Activated CD8-positive, alpha-beta memory T cell treated with anti-CD3 and anti-CD28 coated beads for 1 hour (primary cell): ENCODE measurements at places on chromosomes 7 and 10.

DNA sequence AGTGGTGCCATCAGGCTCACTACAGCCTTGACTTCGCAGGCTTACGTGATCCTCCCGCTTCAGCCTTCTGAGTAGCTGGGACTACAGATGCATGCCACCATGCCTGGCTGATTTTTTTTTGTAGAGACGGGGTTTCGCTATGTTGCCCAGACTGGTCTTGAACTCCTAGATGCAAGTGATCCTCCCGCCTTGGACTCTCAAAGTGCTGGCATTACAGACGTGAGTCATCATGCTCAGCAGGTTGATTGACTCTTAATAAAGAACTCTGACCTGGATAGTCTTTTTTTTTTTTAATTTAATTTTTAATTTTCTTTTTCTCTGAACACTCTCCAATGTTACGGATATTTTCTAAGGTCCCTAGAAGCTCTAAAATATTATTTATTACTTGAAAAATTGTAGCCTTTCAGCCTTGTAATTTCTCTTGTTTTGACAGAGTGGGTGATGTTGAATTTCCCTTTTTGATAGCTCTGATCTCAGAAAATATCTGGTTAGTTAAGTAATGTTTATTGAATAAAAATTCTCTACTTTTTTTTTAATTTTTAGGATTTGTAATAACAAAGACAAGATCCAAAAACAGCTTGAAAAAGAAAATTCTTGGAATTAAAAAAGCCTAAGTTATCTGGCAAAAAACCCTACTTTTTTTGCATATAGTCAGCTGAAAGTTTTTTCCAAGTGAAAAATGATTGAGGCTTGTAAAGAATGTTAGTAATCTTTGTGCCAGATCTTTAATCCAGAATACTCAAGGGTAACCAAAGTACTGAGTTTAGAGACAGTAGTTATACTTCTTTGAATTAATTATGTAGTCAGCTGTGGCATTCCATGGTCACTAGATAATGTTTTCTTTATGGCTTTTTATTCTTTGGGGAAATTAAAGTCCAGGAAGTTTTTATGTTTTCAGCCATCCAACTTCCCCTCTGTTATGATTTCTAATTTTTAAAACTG, 26.7 kb downstream of the TBC1D12 start:
- no peak for DNase-seq

- DNase-seq, result no peak
These were observed 17.2 kb downstream of the SAP25 start for GRCh38 chr7:100556541-100556940.

GRCh38 chr10:24344279-24344678, 135.3 kb downstream of the KIAA1217 start:
- DNase-seq, result no peak

- no peak for DNase-seq
These were observed 5.4 kb downstream of the NOM1 start for GRCh38 chr7:156954941-156955340.

- DNase-seq, result no peak
These were observed 631 bp downstream of the SUPV3L1 start for GRCh38 chr10:69180525-69181204.

GRCh38 chr7:27183682-27184336, 1.2 kb downstream of the HOXA11 start:
- no peak for DNase-seq

- DNase-seq, result no peak
These were observed 27.5 kb downstream of the LRGUK start for GRCh38 chr7:134154581-134155130.

DNA sequence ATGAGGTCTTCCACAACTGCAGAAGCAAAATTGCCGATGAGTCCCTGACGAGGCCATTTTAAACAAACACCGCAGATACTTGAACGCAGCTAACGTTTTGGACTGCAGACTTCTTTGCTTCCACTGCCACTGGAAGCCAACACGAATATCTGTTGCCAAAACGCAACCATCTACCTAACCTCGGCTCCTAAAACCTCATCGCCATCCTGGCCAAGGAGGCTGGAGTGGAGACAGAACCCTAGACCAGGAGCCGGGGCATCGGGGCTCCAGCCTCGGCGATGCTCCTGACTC, 493 bp downstream of the WDR91 start:
- no peak for DNase-seq

DNA sequence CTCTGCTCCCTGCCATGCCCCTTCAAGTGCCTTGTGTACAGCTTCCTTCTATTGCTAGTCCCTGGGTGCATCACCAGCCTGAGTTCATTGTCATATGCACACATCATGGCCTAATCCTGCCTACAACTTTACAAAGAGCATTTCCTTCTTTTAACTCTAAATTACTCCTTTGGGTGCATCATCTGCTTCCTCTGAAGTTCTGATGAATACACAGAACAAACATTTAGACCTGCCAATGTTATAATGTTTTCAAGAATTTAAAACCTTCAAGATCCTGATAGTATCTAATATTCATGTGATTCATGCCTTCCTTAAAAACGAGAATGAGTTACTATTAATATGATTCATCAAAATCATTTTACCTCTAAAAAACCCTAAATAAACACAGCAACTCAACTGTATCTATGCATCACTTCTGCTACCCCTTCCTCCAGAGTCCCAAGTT, 357.1 kb downstream of the MAGI2 start:
- DNase-seq, result no peak

DNA sequence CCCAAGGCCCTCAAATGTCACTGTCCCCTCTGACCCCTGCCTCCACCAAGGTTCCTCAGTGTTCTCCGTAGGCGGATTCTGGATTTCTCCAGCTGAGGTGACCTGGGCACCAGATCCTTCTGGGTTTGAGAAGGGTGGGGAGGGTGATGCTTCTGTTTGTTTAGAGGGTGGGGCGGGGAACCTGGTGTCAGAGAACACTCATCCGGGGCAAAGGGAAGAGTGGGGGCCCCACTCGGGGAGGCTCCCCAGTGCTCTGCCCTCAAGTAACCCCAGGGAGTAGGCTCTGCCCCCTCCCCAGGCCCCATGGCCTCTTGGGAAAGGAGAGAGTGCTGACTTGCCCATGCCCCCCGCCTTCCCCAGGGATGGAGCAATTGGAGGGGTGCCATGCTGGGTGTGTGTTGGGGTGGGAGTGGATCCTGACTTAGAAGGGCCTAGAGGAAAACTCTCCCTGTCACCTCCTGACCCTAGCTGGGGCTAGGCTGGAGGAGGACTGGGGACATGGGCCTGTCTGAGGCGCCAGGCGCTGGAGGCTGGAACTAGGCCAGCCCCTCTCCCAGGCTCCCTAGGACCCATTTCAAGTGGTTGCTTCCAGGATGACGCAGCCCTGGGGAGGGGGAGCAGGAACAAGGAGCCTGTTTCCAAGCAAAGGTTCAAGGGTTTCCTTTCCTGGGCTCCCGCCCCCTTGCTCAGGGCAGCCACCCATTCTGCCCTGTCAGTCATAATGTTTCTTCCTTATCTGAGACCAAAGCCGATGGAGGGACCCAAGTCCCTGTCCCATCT, 27.9 kb downstream of the KAZALD1 start:
- no peak for DNase-seq

GRCh38 chr10:122154545-122155366, 116.3 kb upstream of the BTBD16 start:
- DNase-seq, result no peak

- no peak for DNase-seq
These were observed 455.6 kb downstream of the INHBA start for GRCh38 chr7:41247143-41247865.

GRCh38 chr7:176786-177459, 15.4 kb upstream of the FAM20C start:
- DNase-seq, result no peak

GRCh38 chr7:158684329-158684728, 20.3 kb downstream of the NCAPG2 start:
- no peak for DNase-seq

GRCh38 chr10:133297504-133297903, 11.2 kb downstream of the TUBGCP2 start:
- DNase-seq, result no peak

DNA sequence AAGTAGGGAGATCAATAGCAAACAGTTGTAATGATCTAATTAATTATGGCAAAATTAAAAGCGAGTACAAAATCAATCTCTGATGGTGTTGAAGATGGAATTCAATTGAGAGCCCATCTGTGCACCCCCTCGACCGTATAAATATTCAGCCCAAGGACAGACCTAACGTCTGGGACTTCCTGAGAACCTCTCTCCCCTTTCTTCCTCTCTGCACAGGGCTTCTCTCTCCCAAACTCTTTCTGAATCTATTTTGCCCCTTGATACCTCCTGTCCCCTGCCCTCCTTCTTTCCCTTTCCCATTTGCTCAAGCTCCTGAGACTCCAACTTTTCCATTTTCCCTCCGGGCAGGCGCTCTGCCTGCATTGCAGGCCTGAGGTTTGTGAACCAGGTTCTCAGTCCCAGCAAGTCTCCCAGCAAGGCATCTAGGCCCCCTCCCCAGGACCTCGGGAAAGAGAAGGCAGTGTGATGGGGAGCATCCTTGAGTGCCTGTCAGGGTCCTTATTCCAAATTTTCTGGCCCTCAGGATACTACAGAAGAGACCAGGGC, 8.5 kb upstream of the PAX2 start:
- no peak for DNase-seq

DNA sequence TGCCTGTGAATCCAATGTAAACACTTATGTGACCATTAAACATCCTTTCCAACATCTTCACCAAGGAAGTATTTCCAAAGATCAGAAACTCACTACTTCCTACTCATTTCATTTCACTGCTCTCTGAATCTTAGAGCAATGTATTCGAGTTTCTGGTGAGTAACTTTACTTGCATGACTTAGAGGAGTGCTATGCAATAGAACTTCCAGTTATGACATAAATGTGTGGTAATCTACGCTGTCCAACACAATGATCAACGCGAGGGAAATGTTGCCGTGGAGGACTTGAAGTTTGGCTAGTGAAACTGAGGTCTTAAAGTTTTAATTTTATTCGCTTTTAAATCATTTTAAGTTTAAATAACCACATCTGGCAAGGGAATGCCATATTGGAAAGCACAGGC, 1326.3 kb downstream of the XPNPEP1 start:
- DNase-seq, result no peak

- no peak for DNase-seq
These were observed 88.8 kb downstream of the GPR85 start for GRCh38 chr7:112997831-112998230.

- DNase-seq, result no peak
These were observed 52.6 kb upstream of the TMEM106B start for GRCh38 chr7:12158334-12159060.

DNA sequence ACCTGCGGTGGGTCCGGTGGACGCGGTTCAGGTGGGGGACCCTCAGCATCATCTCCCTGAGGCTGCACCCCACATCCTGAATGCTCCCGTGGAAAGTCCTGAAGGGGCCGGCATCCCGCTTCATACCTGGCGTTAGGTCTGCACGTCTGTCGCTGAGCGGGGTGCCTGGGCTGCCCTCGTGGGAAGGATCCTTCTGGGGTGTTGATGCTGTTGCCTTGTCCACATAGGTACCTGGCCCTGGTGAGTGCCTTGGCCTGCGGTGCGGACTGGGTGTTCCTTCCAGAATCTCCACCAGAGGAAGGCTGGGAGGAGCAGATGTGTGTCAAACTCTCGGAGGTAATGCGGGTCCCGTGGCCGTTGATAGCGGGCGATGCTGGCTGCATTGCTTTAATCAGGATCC, 37.8 kb downstream of the PFKP start:
- DNase-seq, result no peak

- DNase-seq, result no peak
These were observed 5.6 kb downstream of the SUFU start for GRCh38 chr10:102509387-102509786.

- no peak for DNase-seq
These were observed 133.7 kb downstream of the ARHGAP22 start for GRCh38 chr10:48470893-48471805.

GRCh38 chr10:117920956-117921355, 125.8 kb downstream of the RAB11FIP2 start:
- no peak for DNase-seq

GRCh38 chr10:121158988-121159579, 307.9 kb downstream of the WDR11 start:
- no peak for DNase-seq

DNA sequence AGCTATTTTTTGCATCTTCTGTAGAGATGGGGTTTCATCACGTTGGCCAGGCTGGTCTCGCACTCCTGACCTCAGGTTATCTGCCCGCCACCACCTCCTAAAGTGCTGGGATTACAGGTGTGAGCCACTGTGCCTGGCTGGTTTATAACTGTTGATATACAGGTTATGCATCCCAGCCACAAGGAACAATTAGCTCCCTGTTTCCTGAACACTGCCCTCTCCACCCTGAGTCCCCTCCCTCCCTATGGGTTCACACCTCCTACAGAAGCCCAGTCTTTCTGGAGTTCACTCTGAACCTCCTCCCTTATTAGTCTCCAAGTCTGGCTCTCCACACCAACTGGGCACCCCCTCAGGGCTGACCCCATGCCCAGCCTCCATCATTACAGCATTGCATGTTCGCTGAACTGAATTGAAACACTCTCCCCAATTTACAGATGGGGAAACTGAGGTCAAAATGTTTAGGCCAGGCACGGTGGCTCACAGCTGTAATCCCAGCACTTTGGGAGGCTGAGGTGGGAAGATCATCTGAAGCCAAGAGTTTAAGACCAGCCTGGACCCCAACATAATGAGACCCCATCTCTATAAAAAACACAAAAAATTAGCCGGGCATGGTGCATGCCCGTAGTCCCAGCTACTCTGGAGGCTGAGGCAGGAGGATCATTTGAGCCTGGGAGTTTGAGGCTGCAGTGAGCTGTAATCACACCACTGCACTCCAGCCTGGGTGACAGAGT, 1.7 kb upstream of the CLIP2 start:
- no peak for DNase-seq

- DNase-seq, result no peak
These were observed 2.2 kb downstream of the KMT2E start for GRCh38 chr7:105016068-105016708.

- DNase-seq, result no peak
These were observed 11.8 kb downstream of the PPP2R2D start for GRCh38 chr10:131912620-131913019.

DNA sequence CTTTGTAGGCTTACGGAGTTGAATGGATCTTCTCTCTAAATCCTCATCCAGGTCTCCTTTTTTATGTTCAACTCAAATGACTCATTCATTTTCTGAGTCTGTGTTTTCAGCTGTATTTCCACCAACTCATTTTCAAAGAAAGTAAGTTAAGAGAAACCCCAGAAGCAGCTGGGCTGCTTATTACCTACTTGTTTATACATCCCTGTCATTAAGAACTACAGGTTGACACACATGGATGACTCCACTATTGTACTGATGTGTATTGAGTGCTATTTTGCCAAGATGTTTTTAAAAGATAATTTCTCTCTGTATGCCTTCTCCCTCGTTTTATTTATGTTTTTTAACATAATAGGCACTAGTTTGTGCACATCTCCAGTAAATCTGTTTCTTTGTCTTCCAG, 41.9 kb downstream of the DGKI start:
- DNase-seq, result no peak

GRCh38 chr10:127735723-127736221, 1.2 kb upstream of the FOXI2 start:
- DNase-seq, result no peak

GRCh38 chr10:70440296-70441160, 953 bp downstream of the NODAL start:
- DNase-seq, result no peak

- no peak for DNase-seq
These were observed 24.4 kb downstream of the TACC2 start for GRCh38 chr10:122013311-122013780.

GRCh38 chr10:3825862-3826351, 40.9 kb upstream of the KLF6 start:
- no peak for DNase-seq
